ENCODE measurements at places on chromosomes 2 and 18.
A peak's percentile ranks its signal among the peaks of the same experiment; 100 is the strongest.

DNA sequence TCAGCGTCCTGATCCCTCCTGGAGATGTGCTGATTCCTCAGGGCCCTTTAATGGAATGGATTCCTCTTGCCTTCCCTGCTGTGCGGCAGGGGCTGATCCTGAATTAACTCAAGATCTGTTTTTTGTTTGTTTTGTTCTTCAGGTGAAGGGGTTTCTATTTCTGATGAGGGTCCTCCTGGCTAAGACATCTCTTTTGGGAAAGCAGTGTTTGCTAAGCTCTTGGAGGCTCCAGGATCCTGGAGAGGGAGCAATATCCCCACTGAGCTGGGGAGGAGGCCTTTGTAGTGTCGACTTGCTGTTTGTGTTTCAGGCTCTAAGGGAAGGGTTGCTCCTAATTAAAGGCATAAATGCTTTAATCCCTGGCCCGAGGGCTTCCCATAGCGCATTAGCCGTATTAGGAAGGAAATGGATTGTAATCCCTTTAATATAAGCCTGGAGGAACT lies 65.3 kb upstream of the FOXI3 start:
- no peak for ATAC-seq

DNA sequence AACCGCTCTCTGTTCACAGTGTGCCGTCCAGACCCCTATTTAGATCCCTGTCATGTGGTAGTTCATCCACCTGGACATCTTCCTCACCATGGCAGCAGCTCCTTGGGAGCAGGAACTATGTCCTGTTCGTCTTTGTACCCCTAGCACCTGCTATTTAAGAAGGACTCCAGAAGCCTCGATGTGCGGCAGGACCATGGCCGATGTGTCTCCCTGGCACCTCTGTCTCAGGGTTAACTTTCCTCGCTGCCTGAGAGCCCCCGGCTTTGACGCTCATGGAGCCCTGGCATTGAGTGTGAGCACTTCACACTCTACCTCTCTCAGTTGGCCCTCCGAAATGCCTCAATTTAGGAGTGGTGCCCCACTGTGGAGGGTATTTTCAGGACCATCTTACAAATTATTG lies 152.0 kb downstream of the FAM210A start:
- no peak for ATAC-seq

GRCh38 chr2:128091726-128092080 lies 703 bp downstream of the UGGT1 start:
- ATAC-seq, result no peak

GRCh38 chr2:205701509-205701908 lies 19.2 kb downstream of the NRP2 start:
- ATAC-seq, result no peak

DNA sequence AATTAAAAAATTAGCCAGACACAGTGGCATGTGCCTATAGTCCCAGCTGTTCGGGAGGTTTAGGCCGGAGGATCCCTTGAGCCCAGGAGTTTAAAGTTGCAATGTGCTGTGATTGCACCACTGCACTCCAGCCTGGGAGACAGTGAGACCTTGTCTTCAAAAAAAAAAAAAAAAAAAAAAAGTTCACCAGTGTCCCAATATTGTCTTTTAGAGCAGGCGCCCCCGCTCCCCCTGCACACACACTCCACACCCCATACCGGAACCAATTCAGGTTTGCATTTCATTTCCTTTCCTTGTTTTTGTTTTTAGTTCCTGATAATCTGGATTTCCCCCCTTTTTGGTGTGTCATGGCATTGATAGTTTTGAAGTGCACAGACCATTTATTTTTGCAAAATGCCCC lies 10.4 kb downstream of the TMEM87B start:
- no peak for ATAC-seq

- no peak for ATAC-seq
Measured at GRCh38 chr2:84991404-84992160, 20.6 kb downstream of the KCMF1 start.

DNA sequence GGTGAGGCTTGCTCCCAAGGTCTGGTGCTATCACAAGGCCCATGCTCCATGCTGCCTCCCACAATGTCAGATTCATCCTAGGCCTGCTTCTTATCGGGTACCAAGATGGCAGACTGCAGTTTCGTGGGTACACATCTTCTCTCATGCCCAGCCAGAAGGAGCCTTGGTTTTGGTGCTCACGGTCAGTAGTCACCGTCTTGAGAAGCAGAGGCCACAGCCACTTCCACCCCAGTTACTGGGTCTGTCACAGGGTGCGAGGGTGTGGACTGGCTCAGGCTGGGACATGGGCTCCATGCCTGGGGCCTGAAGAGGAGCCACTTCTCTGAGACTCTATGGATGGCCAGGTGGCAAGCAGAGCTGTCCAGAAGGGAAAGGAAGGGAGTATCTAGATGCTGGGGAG lies 178.8 kb upstream of the HS6ST1 start:
- ATAC-seq, result no peak

- ATAC-seq, result no peak
Measured at GRCh38 chr2:159753797-159754196, 41.5 kb downstream of the MARCHF7 start.

- no peak for ATAC-seq
Measured at GRCh38 chr2:187207126-187207525, 240.9 kb downstream of the CALCRL start.

DNA sequence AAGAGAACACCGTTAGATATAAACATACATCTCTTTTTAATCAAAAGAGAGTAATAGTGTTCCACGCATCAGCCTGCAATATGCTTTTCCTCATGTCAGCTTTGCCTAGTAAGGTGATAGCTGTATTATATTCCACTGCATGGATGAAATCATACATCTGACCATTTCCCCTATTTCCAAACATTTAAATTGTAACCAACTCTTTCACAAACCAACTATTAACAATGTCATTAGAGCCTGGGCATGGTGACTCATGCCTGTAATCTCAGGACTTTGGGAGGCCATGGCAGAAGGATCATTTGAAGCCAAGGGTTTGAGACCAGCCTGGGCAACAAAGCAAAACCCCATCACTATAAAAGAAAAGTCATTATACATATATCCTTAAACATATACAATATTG lies 284.8 kb downstream of the BCL11A start:
- ATAC-seq, result no peak

GRCh38 chr2:18077231-18077630 lies 198.8 kb downstream of the KCNS3 start:
- ATAC-seq, result no peak

- no peak for ATAC-seq
Measured at GRCh38 chr2:47551800-47552525, 149.0 kb downstream of the MSH2 start.

DNA sequence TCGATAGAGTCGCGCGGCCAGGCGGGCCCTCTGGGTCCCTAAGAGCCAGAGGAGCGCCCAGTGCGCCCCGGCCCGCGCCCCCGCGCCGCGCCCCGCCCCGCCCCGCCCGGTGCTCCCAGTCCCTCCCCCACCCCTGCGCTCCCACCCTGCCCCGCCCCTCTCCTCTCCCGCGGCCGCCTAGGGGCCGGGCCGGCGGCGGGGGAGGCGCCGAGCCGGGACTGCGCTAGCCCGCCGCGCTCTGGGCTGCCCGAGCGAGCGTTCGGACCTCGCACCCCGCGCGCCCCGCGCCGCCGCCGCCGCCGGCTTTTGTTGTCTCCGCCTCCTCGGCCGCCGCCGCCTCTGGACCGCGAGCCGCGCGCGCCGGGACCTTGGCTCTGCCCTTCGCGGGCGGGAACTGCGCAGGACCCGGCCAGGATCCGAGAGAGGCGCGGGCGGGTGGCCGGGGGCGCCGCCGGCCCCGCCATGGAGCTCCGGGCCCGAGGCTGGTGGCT lies at the start of gene GPC1:
Gene GPC1, plus strand, starts transcription at position 207 of the 491 bp plus-strand sequence. Its CDS starts 256 bp downstream, at position 463.
- peak; percentile 84 for ATAC-seq

DNA sequence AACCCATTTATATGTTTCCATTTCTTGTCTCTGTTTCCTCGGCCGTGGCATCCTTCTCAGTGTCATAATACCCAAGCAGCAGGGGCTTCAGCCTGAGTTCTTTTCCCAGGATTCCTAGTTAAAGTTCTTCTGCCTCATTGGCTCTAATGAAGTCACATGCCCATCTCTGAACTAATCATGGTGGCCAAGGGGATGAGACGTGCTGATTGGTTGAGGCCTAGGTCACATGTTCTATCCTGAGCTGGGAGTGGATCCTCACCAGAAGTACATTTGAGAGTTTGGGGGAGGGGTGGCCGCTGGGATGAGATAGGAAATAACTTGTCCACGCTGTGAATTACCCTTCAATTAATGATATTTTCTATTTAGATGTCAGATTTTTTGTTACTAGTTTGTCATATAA lies 3.8 kb upstream of the UGT1A5 start:
- no peak for ATAC-seq

DNA sequence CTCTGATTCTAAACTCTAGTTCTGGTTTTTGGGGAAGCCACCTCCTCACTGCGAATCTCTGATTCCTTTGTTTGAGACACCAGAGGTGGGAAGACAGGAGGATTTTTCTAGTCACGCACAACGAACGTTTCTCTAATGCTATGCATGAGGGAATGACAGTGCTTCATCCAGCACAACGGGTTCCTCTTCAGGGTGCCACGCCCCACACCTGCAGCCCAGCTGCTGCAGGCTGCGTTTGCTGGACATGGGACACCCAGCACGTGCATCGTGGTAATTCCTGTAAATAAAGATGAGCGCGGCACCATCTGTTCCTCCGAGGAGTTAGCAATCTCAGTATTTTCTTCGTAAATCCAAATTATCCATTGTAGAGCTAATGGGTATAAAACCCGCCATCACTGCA lies 37.5 kb upstream of the TPO start:
- ATAC-seq, result no peak

DNA sequence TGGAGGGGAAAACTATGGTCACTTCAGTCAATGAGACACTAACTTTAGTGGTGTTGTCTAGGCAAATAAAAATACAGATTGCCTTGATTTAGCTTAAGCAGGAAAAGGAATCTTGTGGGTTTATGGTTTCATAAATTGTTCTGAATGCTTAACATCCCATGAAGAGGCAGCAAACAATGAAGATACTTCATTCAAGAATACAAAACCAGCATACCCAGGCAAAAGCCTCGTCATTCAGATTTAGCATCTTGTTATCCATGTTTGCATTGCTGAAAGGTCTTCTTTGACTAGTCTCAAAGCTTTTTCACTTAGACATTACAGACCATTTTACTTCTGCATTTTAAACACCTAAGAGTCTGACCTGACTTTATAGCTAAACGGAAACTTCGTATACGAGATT lies 272.7 kb upstream of the FSHR start:
- no peak for ATAC-seq

GRCh38 chr2:152508446-152508845 lies 173.5 kb downstream of the FMNL2 start:
- no peak for ATAC-seq

DNA sequence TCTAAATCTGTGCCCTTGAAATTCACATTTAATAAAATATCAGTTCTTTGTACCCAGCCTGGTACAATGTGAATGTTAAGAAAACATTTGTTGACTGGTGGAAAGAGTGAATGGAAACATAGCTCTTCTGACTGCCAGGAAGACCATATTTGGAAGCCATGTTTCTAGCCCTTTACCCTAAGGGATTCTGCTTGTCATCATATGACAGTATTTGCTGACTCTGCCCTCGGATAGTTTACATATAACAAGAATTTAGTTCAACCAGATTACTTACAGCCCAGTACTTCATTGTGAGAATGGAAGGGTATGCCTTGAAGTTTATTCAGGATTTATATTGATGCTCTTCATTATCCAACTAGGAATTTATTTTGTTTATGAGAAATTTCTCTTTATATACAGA lies 13.8 kb upstream of the KCNS3 start:
- ATAC-seq, result no peak

DNA sequence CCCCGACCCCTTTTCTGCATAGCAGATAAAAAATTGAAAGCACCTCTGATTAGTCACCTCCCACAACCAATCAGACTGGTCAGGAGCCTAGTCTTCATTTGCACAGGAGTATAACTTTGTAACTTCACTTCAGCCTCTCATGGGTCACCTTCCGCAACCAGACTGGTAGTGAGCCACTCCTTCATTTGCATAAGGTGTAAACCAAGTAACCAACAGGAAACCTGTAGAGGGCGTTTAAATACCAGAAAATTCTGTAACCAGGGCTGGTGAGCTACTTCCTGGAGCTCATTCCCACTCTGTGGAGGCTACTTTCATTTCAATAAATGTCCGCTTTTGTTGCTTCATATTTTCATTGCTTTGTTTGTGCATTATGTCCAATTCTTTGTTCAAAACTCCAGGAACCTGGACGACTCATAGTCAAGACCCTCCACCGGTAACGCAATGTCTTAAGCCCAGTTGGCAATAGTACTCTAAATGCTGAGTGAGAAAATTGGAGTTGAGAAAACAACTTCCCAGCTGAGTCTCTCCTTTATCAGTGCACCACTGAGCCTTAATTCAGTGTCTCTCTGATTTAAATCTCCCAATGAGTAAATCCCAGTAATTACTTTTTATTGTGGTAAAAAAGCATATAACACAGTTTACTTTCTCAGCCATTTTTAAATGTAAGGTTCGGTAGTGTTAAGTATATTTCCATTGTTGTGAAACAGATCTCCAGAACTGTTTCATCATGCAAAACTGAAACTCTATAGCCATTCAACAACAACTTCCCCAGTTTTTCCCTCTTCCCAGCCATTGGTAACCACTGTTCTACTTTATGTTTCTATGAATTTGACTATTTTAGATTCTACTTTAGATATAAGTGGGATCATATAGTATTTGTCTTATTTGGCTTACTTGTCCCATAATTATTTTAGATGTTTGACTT lies 392.7 kb upstream of the SLC8A1 start:
- no peak for ATAC-seq

DNA sequence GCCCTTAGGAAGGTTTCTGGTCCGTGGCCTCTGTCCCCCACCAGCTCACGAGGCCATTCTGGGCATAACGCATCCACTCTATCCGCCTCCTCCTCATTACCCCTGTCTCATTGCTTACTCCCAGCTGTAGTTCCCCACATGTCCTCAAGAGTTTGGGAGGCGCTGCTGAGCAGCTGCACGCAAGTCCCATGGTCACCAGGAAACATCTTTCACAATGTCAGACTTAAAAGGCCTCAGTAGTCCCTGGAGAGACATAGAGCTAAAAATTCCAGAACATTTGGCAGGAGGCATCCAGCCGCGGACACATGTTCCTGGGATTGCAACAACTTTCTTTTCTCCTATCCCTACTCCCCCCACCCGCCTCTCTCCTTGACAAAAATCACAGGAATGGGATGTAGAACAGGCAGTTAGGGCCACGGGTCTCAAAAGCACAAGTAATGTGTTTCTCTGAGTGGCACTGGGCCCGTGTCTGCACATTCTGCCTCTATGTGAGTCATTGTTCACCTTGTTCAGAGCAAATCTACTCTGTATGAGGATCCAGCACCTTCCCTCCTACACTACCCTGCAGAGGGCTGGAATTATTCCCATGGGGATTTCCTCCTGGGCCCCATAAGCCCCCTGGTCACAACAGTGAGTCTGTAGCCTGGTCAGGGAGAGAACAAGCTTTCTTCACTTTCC lies 8.1 kb downstream of the LBH start:
- no peak for ATAC-seq

GRCh38 chr2:46846536-46846935 lies 69.1 kb downstream of the MCFD2 start:
- ATAC-seq, result no peak

DNA sequence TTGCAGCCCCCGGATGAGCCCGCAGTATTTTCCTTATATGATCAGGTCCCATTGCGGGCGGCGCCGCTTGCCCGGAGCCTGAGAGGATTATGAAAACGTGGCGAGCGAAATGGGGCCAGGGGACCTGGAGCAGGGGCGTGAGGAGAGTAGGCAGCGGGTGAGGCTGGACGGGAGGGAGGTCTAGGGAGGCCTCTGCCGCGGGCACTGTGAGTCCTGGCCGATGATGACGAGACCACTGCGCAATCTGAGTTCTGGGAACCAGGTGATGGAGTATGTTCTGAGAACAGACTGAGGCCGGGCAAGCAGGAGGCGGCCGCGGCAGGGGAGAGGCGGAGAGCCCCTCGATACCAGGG lies 790 bp upstream of the ACAA2 start:
- ATAC-seq, result peak; percentile 52
